Thoracic aorta (tissue), 2 donors: ENCODE measurements at places on chromosomes 1 and 21. TPM values are rescaled to one million over a fixed set of nuclear protein-coding genes. Genes with fewer than 3 reads are reported as not detected.

DNA sequence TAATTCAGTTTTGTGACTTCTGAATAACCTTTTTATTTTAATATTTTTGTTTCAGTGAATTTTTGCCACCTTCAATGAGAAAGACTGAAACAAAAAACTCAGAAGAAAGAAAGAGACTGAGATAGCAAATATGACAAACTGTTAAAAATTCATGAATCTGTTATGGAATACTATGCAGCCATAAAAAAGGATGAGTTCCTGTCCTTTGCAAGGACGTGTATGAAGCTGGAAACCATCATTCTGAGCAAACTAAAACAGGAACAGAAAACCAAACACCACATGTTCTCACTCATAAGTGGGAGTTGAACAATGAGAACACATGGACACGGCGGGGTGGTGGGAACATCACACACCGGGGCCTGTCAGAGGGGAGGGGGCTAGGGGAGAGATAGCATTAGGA lies 193.4 kb upstream of the FGGY start:
- H3K27me3 ChIP-seq, result no peaks in the 10 kb centered on the region
- peaks cover 12% of the 10 kb centered on the region for H3K4me1 ChIP-seq
- no peak overlapping the region for H3K4me3 ChIP-seq
- no peak overlapping the region for H3K27ac ChIP-seq
- DNase-seq, result no peak

GRCh38 chr1:54359393-54360162 lies 46.6 kb downstream of the SSBP3 start:
- H3K36me3 ChIP-seq, result no peaks in the 10 kb centered on the region
- no peak overlapping the region for H3K27ac ChIP-seq
- no peak overlapping the region for H3K4me3 ChIP-seq
- no peaks in the 10 kb centered on the region for H3K27me3 ChIP-seq
- H3K4me1 ChIP-seq, result no peaks in the 10 kb centered on the region

- H3K4me1 ChIP-seq, result no peaks in the 10 kb centered on the region
- no peak overlapping the region for H3K4me3 ChIP-seq
- peaks cover 17% of the 10 kb centered on the region for H3K36me3 ChIP-seq
- H3K27me3 ChIP-seq, result no peaks in the 10 kb centered on the region
- no peak for DNase-seq
- H3K27ac ChIP-seq, result no peak overlapping the region
Observed at GRCh38 chr1:224192082-224192788, 9.2 kb downstream of the DEGS1 start.

DNA sequence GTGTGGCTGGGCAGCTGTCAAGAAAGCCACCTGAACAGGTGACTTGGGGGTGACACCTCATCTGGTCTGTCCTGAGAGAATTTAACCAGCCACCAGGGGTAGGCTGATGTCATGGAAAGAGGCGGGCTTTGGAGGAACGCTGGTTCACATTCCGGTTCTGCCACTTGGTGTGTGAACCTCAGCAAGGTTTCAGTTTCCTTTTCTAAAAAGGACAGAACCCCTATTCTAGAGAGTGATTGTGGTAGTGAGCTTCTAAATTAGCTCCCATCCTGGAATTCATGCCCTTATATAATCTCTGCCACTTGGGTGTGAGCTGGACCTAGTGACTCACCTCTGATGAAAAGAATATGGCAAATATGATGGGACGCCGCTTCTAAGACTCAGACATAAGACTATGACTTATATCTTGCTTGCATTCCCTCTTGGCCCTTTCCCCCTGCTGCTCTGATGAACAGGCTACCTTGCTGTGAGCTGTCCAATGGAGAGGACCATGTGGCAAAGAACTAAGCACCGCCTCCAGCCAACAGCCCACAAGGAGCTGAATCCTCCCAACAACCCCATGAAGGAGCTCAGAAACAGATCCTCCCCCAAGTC lies 332.1 kb downstream of the RRAGC start:
- H3K36me3 ChIP-seq, result no peaks in the 10 kb centered on the region
- H3K4me3 ChIP-seq, result no peak overlapping the region
- H3K4me1 ChIP-seq, result no peaks in the 10 kb centered on the region
- no peaks in the 10 kb centered on the region for H3K27me3 ChIP-seq
- no peak for DNase-seq
- H3K27ac ChIP-seq, result no peak overlapping the region

GRCh38 chr1:212402666-212403321 lies 11.9 kb downstream of the PACC1 start:
- no peak overlapping the region for H3K27ac ChIP-seq
- DNase-seq, result no peak

DNA sequence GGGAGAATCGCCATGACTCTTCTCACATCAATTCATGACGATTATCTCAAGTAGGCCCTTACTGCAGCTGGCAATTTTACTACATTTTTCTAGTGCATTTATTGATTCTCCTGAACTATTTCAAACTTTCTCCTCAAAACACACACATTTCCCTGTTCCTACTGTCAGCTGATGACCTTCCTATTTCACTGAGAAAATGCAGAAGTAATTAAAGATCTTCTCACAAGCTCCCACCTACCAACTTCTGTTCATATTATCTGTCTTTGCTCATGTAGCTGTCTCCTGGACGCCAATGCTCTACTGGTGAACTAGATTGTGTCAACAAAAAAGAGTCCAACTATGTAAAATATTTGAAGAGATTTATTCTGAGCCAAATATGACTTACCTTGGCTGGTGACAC lies 36.4 kb upstream of the FASLG start:
- no peaks in the 10 kb centered on the region for H3K4me1 ChIP-seq
- no peaks in the 10 kb centered on the region for H3K36me3 ChIP-seq
- H3K27me3 ChIP-seq, result no peaks in the 10 kb centered on the region

DNA sequence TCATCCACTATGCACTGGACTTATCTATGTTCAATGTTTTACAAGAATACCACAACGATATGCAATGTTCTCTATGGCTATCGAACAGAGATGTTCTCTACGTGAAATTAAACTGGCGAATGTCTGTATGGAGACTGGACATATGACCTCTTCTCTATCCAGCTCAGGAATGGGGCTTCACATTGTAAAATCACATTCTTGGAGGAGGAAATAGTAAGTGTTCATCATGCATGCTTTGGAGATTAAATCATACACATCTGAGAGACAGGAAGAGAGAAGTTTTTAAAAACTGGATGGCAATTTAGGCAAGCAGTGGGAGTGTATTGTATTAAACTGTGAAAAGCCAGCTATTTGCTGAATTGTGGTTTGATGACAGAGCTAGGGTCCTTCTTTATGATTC lies 47.9 kb upstream of the RGL1 start:
- no peaks in the 10 kb centered on the region for H3K27me3 ChIP-seq
- no peak overlapping the region for H3K4me3 ChIP-seq
- H3K4me1 ChIP-seq, result no peaks in the 10 kb centered on the region
- no peak for DNase-seq

- no peak overlapping the region for H3K4me3 ChIP-seq
- H3K36me3 ChIP-seq, result no peaks in the 10 kb centered on the region
- H3K4me1 ChIP-seq, result peaks cover 6% of the 10 kb centered on the region
- H3K27me3 ChIP-seq, result no peaks in the 10 kb centered on the region
- H3K27ac ChIP-seq, result no peak overlapping the region
Observed at GRCh38 chr1:1439546-1440261, 4.2 kb downstream of the VWA1 start.

GRCh38 chr1:165395478-165395877 lies 39.0 kb upstream of the LMX1A start:
- peaks cover 3% of the 10 kb centered on the region for H3K4me1 ChIP-seq
- no peaks in the 10 kb centered on the region for H3K36me3 ChIP-seq
- H3K4me3 ChIP-seq, result no peak overlapping the region
- no peak for DNase-seq

- no peak overlapping the region for H3K4me3 ChIP-seq
- H3K36me3 ChIP-seq, result no peaks in the 10 kb centered on the region
- no peak for DNase-seq
- H3K27me3 ChIP-seq, result no peaks in the 10 kb centered on the region
- no peak overlapping the region for H3K27ac ChIP-seq
Observed at GRCh38 chr1:200909071-200909470, 14.4 kb downstream of the INAVA start.

- H3K27me3 ChIP-seq, result no peaks in the 10 kb centered on the region
- peaks cover 9% of the 10 kb centered on the region for H3K4me1 ChIP-seq
Observed at GRCh38 chr1:107135463-107135862, 5.4 kb upstream of the NTNG1 start.

DNA sequence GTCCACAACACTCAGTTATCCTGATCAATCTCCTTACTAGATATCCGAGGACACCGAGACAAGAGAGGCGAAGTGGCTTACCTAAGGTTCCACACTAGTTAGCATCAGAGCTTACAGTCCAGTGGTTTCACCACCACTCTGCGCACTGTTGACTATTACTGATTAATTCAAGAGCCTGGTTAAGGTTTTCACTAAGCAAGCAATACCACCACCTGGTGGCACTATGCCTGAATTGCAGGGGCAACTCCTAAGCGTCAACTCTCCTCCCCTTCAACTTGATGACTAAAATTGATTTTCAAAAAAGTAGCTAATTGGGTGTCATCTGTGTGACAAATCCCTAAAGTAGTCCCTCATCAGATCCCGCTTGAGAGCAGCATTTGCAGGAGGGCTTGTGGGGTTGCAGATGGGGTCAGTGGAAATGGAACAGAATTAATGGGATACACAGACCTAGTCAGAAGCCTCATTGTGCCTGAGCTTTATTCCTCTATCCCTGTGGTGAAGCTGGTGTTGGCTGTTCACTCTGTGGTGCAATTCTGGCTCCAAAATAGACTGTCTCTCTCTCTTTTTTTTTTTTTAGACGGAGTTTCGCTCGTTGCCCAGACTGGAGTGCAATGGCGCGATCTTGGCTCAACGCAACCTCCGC lies 9.1 kb downstream of the TTC22 start:
- no peak overlapping the region for H3K27ac ChIP-seq
- no peak overlapping the region for H3K4me3 ChIP-seq
- H3K36me3 ChIP-seq, result no peaks in the 10 kb centered on the region
- H3K27me3 ChIP-seq, result no peaks in the 10 kb centered on the region
- H3K4me1 ChIP-seq, result no peaks in the 10 kb centered on the region

- H3K27ac ChIP-seq, result no peak overlapping the region
- no peaks in the 10 kb centered on the region for H3K27me3 ChIP-seq
- no peaks in the 10 kb centered on the region for H3K36me3 ChIP-seq
- H3K4me1 ChIP-seq, result no peaks in the 10 kb centered on the region
Observed at GRCh38 chr1:152942161-152942560, 4.8 kb upstream of the SPRR5 start.

GRCh38 chr1:244545511-244545910 lies 84.4 kb downstream of the CATSPERE start:
- no peak overlapping the region for H3K4me3 ChIP-seq
- no peaks in the 10 kb centered on the region for H3K36me3 ChIP-seq
- no peak for DNase-seq
- no peak overlapping the region for H3K27ac ChIP-seq

- H3K4me3 ChIP-seq, result no peak overlapping the region
- H3K27ac ChIP-seq, result no peak overlapping the region
- H3K36me3 ChIP-seq, result no peaks in the 10 kb centered on the region
- no peak for DNase-seq
Observed at GRCh38 chr21:28336314-28336713, 656.4 kb downstream of the LTN1 start.

DNA sequence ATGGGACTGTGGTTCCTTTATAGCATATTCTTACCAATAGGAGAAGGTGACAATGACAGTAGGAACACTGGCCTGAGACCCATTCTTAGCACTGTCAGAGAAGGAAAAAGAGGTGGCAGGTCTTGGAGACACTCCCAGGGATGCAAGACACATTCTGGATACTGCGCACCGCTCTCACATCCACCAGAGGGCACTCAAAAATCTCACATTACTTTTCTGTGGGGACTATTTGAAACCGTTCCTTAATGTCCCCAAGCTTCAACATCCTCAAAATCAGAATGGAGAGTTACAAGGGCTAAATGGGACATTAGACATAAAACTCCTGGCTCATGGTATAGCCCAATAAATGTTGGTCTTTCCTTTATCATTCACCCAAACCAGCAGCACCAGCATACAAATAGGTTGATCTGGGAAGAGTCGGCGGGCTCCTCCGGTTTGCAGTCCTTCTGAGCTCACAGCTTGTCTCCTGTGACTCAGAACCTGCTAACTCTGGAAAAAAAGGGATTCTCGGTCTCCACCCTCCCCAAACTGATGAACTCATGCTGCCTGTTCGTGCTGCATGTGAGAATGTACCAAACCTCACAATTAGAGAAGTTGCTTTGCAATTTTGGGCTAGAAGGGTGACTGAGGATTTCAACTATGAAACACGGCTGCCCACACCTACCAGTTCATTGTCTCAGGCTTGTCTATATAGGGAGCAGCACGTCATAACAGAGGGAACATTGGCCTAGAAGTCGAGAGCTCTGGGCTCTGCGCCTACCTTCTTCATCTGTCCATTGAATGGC lies 40.2 kb downstream of the IL12RB2 start:
- no peak for DNase-seq
- no peak overlapping the region for H3K27ac ChIP-seq
- no peaks in the 10 kb centered on the region for H3K36me3 ChIP-seq
- no peaks in the 10 kb centered on the region for H3K27me3 ChIP-seq
- no peaks in the 10 kb centered on the region for H3K4me1 ChIP-seq
- H3K4me3 ChIP-seq, result no peak overlapping the region

- peaks cover 5% of the 10 kb centered on the region for H3K4me1 ChIP-seq
- no peak for DNase-seq
- H3K27ac ChIP-seq, result no peak overlapping the region
- H3K36me3 ChIP-seq, result peaks cover 16% of the 10 kb centered on the region
Observed at GRCh38 chr1:175179837-175180590, 12.6 kb downstream of the KIAA0040 start.

DNA sequence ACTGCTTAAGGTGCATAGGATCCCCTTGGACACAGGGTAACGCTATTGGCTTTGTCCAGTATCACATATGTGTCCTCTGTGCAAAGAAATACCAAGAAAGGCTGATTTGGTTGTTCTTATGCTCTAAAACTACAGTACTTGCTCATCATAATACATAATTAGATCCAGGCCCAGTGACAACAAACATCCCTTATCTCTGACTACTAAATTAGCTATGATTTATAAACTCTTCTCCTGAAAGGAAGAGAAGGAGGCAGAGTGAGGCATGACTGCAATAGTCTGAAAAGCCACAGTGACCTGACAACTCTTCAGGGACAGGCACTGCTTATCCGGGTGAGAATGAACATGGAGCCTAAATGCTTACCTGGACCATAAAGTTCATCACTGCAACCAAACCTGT lies 30.7 kb downstream of the MGST3 start:
- peaks cover 5% of the 10 kb centered on the region for H3K4me1 ChIP-seq
- DNase-seq, result no peak
- no peaks in the 10 kb centered on the region for H3K27me3 ChIP-seq
- no peak overlapping the region for H3K27ac ChIP-seq
- no peak overlapping the region for H3K4me3 ChIP-seq

GRCh38 chr1:10910681-10911489 lies 101.6 kb upstream of the TARDBP start:
- DNase-seq, result no peak
- no peaks in the 10 kb centered on the region for H3K27me3 ChIP-seq
- H3K4me1 ChIP-seq, result no peaks in the 10 kb centered on the region
- H3K4me3 ChIP-seq, result no peak overlapping the region
- H3K36me3 ChIP-seq, result no peaks in the 10 kb centered on the region

- no peaks in the 10 kb centered on the region for H3K36me3 ChIP-seq
- no peaks in the 10 kb centered on the region for H3K27me3 ChIP-seq
- DNase-seq, result no peak
- peaks cover 97% of the 10 kb centered on the region for H3K4me1 ChIP-seq
Observed at GRCh38 chr1:17558541-17558940, 19.0 kb downstream of the ARHGEF10L start.

Gene TEX38
- not detected for total RNA-seq

Gene CNIH3
- 0.21 TPM for total RNA-seq

Gene CCDC17
- 4.0 TPM for total RNA-seq

Gene F13B
- not detected for total RNA-seq

Gene ATP5PF
- 44.0 TPM for total RNA-seq

Gene AADACL3
- not detected for total RNA-seq

Gene MYOC
- total RNA-seq, result 37.2 TPM

Gene FCRL4
- not detected for total RNA-seq
